ENCODE measurements at places on chromosomes 1 and 21.

GRCh38 chr1:157025856-157026255 is 19.7 kb downstream of the ARHGEF11 start:
- DNase-seq: peak; percentile 64

GRCh38 chr21:15430023-15430422 is 299.8 kb upstream of the USP25 start:
- peak; percentile 25 for DNase-seq

DNA sequence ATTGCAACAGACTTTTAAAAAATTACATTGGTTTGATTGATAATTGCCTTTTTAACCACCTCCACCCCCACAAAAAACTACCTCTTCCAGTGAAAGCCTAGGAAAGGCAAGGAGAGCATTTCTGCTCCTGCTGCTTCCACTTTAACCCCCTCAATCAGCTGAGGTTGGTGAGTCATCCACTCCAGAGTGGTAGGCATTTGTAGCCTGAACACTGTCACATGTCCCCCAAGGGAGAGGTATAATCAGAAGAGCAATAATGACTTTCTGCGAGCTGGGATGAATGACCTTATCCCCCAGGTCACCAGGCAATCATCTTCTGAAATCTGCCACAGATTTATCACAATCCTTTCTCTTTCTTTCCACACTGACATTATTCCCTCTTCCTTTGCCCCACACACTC is 126.6 kb upstream of the CAMK1G start:
- no peak for DNase-seq

- peak; percentile 44 for DNase-seq
Observed at GRCh38 chr1:162003061-162003829, 20.4 kb downstream of the OLFML2B start.

GRCh38 chr1:234773936-234774677 is 164.1 kb upstream of the IRF2BP2 start:
- no peak for DNase-seq

GRCh38 chr1:81559662-81560350 is 240.9 kb upstream of the ADGRL2 start:
- peak; percentile 24 for DNase-seq

DNA sequence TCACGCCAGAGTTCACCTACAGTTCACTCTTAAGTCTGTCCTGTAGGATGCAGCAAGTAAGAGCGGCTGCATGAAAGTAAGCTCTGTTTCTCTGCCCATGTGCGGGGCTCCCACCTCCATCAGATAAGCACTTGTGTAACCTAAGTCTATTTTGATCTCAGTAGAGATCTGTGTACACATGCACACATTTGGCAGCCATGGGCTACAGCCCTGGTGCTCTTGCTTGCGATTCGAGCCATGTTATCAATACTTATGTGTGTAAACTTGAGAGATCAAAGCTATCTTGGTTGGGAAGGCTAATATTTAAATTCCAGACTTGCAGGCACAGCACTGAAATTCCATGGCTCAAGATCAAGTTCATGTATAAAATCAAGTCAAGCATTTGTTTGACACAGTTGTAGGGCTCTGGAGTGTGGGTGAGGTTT is 244.7 kb upstream of the FGGY start:
- no peak for DNase-seq

- no peak for DNase-seq
Observed at GRCh38 chr1:245258271-245258920, 103.6 kb downstream of the KIF26B start.

GRCh38 chr1:157077394-157077793 is 22.2 kb downstream of the ETV3L start:
- no peak for DNase-seq

DNA sequence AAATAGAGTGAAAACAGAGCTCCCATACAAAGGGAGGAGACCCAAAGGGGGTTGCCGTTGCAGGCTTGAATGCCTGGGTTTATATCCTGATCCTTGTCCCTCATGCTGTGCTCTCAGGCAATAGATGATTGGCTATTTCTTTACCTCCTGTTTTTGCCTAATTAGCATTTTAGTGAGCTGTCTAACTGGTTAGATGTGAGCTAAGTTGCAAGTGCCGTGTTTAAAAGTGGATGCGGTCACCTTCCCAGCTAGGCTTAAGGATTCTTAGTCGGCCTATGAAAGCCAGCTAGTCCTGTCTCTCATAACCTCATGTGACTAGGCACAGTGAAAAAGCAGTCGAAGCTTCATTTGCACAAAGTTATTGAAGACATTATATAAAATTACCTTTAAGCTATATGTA is 356.7 kb upstream of the TMPRSS15 start:
- no peak for DNase-seq

DNA sequence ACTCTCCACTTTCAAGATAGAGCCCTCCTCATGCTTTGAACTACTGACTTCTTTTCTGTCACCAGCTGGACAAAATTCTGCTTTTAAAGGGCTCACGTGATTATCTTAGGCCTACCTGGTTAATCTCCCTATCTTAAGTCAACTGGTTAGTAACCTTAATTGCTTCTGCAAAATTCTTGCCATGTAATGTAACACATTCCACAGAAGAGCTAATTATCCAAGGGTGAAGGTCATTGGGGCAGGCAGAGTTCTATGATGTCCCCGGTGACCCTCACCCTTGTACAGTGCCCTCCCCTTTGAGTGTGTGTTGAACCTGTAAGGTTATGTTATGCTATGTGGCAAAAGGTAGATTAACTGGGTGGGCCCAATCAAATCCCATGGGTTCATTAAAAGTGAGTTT is 25.2 kb upstream of the FOXE3 start:
- DNase-seq: no peak

DNA sequence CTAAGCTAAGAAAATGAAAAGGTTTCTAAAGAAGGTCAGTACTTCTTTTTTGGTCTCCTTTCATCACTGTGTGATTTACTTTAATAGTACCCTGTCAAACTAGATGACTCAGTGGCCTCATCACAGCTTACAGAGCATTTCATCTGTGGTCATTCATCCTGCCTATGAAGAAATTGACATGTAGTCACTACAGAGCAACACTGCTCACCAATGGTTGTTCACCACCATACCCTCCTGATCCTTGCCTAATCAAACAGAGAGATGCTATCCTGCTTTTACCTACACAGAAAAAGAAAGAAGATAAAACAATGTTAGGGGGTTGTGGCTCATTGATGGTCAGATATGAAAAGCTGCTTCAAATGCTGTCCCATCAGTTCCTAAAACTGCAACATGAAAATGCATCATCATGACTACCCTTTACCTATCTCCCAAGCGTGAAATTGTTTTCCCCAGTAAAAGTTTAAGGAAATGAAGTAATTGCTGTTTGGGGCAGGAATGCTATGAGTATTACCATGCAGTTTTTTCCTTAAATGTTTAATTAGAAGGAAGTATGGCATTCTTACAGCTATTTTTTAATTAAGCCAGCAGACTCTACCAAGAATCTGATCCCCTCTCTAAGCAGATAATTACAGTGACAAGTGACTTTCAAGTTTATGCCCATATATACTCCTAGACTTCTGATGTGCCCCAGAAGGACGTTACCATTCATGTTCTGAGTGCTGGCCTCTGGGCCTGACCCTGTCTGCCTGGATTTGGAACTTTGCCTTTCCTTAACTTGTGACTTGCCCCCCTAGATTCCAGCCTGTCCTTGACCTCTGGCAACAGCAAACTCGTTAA is 46.1 kb upstream of the FBXO28 start:
- peak; percentile 42 for DNase-seq

DNA sequence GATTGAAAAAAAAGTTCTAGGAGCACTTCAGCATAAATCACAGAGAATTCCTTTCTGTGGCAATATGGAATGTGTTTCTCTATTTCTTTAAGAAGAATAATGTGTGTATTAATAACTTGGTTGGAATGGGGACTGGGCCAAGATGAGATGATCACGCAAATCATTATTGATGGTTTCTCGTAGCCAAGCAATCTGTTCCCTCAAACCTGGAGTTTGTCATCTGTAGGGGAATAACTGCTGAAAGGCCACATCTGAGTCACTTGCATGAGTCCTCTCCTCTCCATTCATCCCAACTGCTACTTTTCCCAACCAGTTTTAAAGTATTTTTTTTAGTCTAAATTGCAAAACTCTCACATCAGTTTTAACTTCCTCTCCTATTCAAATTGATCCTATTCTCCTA is 480.4 kb downstream of the PLPP3 start:
- DNase-seq: peak; percentile 51

- DNase-seq: peak; percentile 25
Observed at GRCh38 chr1:158101927-158102326, 78.8 kb upstream of the CD1D start.

DNA sequence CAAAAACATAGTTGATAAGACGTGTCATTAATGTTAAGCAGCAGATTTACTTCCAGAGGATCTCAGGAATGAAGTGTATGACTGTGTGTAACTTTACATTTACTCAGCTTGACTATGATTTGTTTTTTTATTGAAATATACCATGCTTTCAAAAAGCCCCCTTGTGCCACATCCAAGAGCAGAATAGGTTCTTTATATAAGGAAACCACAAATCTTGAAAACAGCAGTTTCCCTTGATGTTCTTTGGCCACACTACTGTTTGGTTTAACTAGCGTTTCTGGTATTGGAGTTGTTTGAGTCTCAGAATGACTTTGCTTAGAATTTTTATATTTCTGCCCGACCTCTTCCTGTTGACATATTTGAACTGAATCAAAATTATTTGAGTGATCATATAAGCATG is 25.0 kb downstream of the LRRC8C start:
- no peak for DNase-seq

DNA sequence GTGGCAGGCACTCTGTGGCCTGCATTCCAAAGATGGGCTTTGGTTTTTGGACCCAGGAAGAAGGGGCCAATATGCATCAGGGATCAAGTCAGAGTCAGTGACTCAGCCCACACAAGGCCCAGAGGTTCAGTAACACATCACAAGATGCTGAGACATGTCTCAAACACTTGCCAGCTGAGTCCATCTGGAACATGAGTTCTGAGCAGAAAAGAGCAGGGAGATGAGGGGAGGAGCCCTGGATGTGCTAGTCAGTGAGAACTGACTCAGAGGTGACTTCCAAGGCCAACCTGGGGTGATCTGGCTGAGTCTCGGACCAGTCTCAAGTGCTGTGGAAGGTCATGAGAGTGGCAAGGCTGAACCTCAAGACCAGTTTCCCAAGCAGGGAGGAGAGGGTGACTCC is 150.1 kb downstream of the CDC7 start:
- peak; percentile 93 for DNase-seq

DNA sequence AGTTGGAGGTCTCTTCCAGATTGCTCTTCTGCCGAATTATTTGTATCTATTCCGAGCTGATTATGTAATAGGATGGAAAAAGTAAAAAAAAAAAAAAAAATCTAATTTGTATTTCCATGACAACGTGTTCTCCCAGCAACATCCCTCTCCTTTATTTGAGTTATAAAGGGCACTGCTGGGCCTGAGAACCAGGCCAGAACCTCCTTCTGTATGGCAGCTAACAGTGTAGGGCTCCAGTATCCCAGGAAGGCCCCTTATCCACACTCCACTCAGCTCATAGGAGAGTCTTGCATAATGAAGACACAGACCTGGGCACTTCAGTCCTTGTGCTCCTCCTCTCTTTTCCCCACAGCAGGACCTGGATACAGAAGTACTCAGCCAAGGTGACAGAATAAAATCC is 3.7 kb upstream of the IPO9 start:
- no peak for DNase-seq
